Spleen (tissue), 13 donors: ENCODE measurements at places on chromosomes 2 and 18. TPM values are rescaled to one million over a fixed set of nuclear protein-coding genes. Genes with fewer than 3 reads are reported as not detected.

GRCh38 chr2:96773922-96774321, 13.2 kb downstream of the CNNM4 start:
- no peaks in the 10 kb centered on the region for H3K36me3 ChIP-seq
- peaks cover 38% of the 10 kb centered on the region for H3K4me1 ChIP-seq
- peak overlapping the region; percentile 43 for H3K27ac ChIP-seq
- peak; percentile 83 for DNase-seq

GRCh38 chr2:133044556-133044955, 374.6 kb upstream of the LYPD1 start:
- no peaks in the 10 kb centered on the region for H3K27me3 ChIP-seq
- no peak for DNase-seq
- H3K4me3 ChIP-seq, result no peak overlapping the region
- no peaks in the 10 kb centered on the region for H3K36me3 ChIP-seq
- no peak overlapping the region for H3K27ac ChIP-seq
- H3K4me1 ChIP-seq, result no peaks in the 10 kb centered on the region

The KYNU gene
- 38.4 TPM for total RNA-seq

The GKN1 gene
- not detected for total RNA-seq
